ENCODE measurements at places on chromosomes 3 and 15.

- DNase-seq, result peak; percentile 38
Measured at GRCh38 chr15:98874773-98875172, 132.8 kb downstream of the PGPEP1L start.

GRCh38 chr3:10716964-10717363 lies 99.1 kb upstream of the SLC6A11 start:
- DNase-seq, result no peak

DNA sequence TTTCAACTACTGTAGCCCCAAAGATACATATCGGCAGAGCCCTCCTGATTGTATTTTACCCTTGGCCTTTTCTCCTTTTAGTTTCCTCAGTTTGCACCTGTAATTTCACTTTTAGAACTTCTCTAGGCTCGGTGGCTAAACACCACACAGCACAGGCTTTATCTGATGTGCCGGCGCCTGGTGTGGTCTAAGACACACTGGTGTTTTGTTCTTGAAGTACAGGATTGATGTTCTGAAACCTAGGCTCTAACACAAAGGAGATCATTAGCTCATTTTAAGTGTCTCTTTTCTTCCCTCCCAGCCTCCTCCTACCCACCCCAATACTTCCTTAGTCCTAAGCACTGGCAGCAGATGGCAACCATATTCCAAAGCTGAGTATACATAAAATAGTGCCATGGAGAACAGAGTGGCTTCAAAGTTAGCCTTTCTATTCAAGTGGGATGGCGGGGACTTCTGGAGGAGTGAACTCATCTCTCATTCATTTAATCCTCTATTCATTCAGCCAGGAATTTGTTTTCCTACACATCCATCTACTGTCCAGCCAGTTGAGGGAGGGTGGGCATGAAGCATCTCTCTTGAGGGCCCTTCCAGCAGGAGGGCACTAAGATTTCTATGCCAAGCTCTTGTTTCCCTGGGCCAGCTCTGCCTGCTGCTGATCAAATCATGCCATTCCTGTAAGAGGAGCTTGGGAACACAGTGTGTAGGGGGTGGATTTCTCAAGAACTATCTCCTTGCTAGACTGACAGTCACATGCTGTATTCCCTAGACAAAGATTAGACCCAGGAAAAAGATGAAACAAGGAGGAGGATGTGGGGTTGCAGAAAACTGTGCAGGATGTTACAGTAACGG lies 71.2 kb downstream of the TIGIT start:
- DNase-seq, result no peak

GRCh38 chr15:38049891-38050290 lies 115.5 kb downstream of the TMCO5A start:
- peak; percentile 70 for DNase-seq

- DNase-seq, result no peak
Measured at GRCh38 chr3:113173102-113173501, 38.3 kb upstream of the BOC start.

- DNase-seq, result peak; percentile 18
Measured at GRCh38 chr3:72265256-72266015, 480.5 kb upstream of the PROK2 start.

- DNase-seq, result no peak
Measured at GRCh38 chr3:151082880-151083838, 2.3 kb upstream of the MED12L start.

DNA sequence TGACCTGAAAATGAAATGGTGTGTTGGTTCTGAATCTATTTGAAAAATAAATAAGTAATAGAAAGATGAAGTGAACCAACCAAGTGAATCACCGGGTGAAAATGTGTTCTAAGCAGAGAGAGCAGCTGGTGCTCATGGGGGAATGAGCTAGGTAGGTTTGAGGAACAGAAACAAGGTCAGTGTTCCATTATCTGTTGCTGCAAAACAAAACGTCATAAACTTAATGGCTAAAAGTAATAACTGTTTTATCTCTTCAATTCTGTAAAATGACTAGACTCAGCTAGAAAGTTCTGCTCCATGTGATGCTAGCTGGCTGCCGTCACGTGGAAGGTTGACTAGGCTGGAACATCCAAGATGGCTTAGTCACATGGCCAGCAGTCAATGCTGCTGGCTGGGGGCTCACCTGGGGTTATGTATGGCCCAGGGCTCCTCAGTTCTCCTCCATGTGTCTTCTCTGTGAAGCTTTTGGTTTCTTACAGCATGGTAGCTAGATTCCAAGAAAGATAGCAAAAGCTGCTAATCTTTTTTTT lies 13.3 kb upstream of the SH3BP5 start:
- no peak for DNase-seq

GRCh38 chr15:46855388-46855787 lies 861.9 kb upstream of the SEMA6D start:
- DNase-seq, result no peak

DNA sequence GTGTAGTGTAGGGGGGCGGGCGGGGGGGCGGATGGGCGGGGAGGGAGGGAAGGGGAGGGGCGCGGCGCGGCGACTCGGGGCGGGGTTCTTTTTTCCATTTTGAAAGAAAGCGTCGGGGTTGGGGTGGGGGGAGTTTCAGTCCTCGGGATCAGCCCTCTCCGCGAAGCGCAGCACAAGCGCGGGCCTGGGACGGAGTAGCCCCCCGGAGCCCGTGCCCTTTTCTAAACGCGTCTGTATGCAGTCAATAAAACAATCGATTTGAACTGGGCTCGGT lies 6.1 kb downstream of the ISLR2 start:
- no peak for DNase-seq

GRCh38 chr3:172087602-172088580 lies 48.5 kb downstream of the FNDC3B start:
- no peak for DNase-seq

GRCh38 chr3:151501171-151501922 lies 40.5 kb upstream of the IGSF10 start:
- DNase-seq, result no peak

- no peak for DNase-seq
Measured at GRCh38 chr15:77529394-77530159, 103.1 kb downstream of the LINGO1 start.

- DNase-seq, result no peak
Measured at GRCh38 chr3:115576325-115576875, 46.9 kb upstream of the GAP43 start.

- DNase-seq, result no peak
Measured at GRCh38 chr3:59320080-59320479, 270.3 kb upstream of the CFAP20DC start.

- DNase-seq, result no peak
Measured at GRCh38 chr3:42936157-42936981, 30.4 kb downstream of the ZNF662 start.

GRCh38 chr15:91431041-91431715 lies 331.1 kb downstream of the SV2B start:
- no peak for DNase-seq

DNA sequence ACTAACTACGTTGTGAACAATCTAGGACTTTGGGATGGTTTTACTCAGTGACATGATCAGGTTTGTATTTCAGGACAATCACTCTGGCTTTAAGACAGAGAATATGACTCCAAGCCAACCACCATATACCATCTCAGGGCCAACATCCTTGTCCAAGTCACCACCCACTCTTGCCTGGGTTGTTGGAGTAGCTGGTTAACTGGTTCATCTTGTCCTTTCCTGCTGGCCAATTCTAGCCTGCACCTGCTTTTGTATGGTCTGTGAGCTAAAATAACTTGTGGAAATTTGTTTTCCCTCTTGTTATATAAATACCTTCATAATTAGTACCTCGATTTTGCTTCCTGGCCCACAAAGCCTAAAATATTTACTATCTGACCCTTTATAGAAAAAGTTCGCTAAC lies 306.8 kb upstream of the STT3B start:
- DNase-seq, result no peak

DNA sequence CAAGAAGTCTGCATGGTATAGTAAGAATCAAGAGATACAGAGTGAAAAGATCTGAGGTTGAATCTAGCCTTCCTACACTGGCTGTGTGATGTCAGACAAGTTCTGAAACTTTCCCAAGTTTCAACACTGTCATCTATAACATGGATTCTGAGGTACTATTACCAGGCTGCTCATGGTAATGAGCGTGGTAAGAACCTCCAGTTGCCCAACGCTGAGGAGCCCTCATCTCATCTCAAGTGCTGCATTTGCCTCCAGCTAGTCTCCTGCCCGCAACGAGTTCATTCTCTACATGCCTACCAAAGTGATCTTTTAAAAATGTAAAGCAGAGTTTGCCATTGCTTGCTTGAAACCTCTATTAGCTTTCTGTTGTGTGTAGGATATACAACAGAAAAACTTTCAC lies 168.1 kb downstream of the NEK11 start:
- DNase-seq, result no peak

DNA sequence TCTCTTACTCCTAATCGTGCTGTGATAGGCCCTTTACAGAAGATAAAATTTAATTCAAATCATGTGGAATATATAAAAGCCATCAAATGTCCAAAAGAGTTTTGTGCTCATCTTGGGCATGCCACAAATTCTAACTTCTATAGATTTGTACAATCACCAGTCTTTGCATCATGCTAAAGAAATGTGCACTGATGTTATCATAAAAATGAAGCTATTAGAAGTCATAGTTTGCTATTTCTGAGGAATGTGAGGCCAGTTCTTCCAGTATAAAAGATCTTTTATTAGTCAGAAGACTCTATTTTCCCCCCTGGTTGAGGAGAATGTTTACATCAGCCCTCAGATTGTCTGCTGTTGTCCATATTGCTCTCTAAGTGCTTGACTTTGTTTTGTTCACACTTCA lies 2.1 kb upstream of the ANXA2 start:
- DNase-seq, result no peak

DNA sequence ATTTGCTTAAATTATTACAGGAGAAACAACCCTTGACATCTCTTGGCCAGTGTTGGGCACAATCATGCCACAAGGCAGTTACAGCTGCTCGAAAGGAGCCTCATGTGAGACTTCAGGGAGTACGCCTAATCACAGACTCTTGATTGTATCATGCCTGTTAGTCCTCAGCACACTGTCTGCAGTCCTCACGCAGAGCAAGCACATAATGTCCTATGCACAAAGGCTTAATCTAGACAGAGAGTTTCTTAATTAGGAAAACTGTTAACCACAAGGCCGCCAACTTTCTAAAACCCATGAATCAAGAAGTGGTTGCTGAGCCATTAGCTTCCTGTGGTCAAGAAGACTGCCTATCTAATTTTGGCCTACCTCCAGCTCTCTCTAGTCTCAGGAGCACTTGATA lies 172.0 kb downstream of the UNC13C start:
- peak; percentile 62 for DNase-seq

GRCh38 chr15:89442671-89443307 lies 53.6 kb downstream of the RHCG start:
- peak; percentile 20 for DNase-seq

GRCh38 chr3:39185959-39186691 lies 6.3 kb downstream of the XIRP1 start:
- no peak for DNase-seq

DNA sequence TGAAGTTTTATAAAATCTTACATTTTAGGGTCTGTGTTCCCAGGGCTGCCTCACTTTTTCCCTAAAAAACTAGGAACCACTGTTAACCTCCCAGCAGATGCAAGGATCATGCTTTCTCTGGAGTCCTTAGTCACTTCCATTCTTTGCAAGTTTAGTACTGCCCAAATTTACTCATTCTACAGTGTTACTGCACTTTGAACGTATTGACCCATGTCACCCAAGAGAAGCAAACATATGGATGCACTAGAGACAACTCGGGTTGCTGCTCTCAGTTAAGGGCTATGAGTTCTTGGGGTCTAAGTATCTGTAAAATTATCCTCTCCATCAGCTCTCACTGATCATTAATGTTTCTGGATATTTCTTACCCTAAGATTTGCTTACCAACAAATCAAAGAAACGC lies 59.0 kb downstream of the LEO1 start:
- DNase-seq, result no peak

- no peak for DNase-seq
Measured at GRCh38 chr3:163048881-163049280, 1552.3 kb downstream of the OTOL1 start.

DNA sequence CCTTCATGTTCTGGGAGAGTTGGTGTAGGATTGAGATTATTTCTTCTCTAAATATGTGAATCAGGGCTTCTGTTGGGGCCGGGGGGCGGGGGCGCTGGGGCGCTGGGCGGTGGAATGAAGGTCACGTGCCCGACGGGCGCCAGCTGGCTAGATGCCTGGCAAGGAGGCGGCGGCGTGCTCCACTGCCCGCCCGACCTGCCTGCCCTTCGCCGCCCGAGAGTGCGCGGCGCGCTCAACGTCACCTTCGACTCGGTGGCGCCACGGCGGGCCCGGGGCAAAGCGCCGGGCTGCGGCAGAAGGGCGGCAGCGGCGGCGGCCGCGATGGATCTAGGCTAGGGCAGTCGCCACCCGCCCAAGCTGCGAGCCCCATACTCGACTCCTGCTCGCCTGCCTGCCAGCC lies 47.0 kb upstream of the LHFPL4 start:
- no peak for DNase-seq

DNA sequence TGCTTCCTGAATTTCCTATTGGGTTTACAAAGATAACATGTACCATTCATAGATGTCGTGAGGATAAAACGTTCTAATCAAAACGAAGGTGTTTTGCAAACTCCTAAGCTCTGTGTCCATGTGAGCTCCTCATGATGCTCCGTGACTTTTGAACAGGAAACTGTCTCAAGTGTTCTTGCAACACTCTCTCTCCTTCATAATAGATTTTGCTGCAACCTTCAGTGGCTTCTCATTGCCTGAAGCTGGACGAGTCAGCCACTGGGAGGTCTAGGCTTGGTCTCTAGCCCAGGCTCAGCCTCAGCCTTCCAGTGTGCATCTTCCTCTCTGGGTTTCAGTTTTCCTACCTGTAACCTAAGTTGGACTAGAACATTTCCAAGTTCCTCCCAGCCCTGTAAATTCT lies 18.7 kb upstream of the BCL2A1 start:
- peak; percentile 89 for DNase-seq

DNA sequence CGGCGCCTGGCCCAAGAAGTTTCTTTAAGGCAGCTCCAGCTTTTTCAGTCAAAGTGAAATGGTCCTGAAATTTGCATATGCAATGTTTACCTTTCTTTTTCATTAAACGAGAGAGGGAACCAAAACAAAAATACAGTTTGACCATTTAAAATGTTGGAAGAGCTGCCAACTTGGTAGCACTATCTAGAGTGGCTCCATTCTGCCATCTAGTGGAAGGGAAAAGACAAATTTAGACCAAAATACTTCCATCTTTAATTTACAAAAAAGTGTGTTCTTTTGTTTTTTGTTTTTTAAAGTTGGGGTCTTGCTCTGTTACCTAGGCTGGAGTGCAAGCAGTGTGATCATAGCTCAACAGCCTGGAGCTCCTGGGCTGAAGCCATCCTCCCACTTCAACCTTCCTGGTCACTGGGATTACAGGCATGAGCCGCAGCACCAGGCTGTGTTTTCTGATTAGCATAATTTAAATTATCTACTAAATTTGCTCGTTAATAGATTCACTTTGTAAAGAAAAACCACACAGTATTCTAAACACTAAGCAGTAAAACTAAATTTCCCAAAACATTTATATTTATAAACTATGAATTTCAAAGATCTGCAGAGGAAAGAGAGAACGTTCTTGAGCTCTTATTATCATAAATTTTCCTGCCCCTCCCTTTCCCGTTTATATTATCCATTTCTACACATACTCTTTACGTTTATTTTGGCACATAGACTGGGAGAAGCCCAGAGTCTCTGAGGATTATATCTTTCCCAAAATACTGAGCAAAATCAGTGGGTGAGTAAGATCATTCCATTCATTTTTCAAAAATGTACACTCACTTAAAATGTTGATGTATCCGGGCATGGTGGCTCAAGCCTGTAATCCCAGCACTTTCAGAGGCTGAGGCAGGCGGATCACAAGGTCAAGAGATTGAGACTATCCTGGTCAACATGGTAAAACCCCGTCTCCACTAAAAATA lies 15.4 kb upstream of the RFC4 start:
- DNase-seq, result peak; percentile 81

- DNase-seq, result no peak
Measured at GRCh38 chr3:61464518-61465140, 96.7 kb upstream of the PTPRG start.

GRCh38 chr15:70132571-70132970 lies 34.9 kb upstream of the TLE3 start:
- DNase-seq, result no peak

Measured in inflammatory macrophage treated with lipopolysaccharide for 1 hour (primary cell).